ENCODE measurements at places on chromosomes 11 and 22.
A peak's percentile ranks its signal among the peaks of the same experiment; 100 is the strongest.

DNA sequence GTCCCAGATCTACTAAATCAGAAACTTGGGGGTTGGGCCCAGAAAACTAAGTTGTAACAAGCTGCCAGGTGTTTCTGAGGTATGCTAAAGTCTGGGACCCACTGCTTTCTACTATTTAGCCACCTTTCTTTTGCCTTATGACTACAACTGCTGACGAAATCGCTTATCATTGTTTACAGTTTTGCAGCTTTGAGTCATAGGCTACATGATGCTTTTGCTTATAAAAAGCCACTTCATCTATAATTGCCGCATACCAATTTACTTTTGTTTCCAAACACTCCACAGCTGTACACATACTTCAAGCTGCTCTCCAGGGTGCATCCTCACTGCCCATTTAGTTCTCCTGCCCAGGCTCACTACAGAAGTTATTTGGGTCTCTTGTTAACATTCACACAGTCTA, 144.7 kb downstream of the ENTHD1 start:
- no peaks in the 10 kb centered on the region for H3K36me3 ChIP-seq
- H3K4me1 ChIP-seq: peaks cover 23% of the 10 kb centered on the region
- DNase-seq: no peak
- H3K27ac ChIP-seq: no peak overlapping the region
- H3K4me3 ChIP-seq: peak overlapping the region; percentile 40

DNA sequence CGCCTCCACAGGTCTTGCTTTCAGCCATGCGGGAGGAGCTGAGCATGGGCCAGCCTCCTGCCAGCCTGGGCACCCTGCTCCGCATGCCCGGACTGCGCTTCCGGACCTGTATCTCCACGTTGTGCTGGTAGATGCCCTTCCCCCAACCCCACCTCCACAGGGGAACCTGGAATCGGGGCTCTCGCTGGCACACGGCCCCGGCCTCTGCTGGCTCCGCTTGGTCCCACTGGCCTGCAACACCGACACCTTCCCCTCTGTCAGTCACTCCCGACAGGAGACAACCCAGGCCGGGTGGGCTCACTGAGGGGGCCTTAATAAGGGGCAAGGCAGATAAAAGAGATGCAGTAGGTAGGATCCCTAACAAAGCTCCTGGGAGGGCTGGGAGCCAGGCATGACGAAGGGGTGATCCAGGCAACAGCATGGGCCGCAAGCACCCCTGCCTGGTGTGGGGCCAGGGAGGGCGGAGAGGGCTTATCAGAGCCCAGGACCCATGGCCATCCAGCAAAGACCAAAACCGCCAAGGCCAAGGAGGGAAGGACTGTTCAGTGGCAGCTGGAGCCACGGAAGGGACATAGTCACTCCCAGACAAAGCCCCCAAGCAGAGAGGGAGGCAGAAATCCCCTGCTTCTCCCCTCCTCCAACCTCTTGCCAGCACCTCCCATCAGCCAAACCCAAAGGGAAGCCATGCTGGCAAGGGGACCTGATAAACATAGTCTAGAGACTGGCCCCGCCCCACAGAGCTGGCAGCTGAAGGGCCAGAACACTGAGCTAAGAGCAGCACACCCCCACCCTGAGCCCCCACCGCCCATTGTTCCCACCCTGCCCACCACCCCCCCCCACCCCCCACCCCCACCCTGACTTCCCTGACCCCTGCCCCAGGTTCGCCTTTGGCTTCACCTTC, 8.0 kb downstream of the SLC22A12 start:
- no peak overlapping the region for H3K4me3 ChIP-seq
- no peaks in the 10 kb centered on the region for H3K27me3 ChIP-seq
- H3K27ac ChIP-seq: no peak overlapping the region
- no peaks in the 10 kb centered on the region for H3K36me3 ChIP-seq
- no peak for DNase-seq

DNA sequence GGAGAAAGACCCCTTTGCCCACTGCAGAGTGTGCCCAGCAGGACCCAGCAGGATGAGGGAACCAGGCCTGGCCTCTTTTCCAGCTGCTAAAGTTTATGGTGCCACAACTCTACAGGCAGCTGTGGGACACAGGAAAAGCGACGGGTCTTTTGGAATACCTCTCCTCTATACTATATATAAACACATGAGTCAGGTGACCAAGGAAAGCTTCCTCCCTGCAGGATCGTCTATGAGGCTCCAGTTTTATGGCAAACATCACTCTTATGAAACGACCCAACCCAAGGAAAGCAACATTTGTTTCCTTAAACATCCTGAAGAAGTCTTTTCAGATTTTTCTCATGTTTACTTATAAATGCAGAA, 102.8 kb upstream of the AKIP1 start:
- no peaks in the 10 kb centered on the region for H3K36me3 ChIP-seq
- DNase-seq: no peak
- H3K27ac ChIP-seq: no peak overlapping the region
- peaks cover 12% of the 10 kb centered on the region for H3K27me3 ChIP-seq

DNA sequence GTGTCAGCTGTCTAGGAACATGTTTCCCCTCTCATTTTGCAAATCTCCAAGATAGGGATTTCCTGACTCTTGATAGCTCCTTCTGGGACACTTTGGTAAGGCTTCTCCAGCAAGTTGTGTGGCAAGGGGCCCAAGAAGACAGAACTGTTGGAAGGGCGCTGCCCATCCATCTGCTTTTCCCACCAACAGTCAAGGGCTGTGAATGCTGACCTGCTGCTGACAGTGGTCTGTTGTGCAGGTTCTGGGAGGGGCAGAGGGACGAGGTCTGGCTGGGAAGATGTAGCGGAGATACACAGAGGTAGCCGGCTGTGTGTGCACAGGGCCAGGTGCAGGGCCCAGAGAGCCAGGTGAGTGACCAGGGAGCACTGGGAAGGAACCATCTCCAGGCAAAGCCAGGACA, 12.2 kb downstream of the BCR start:
- H3K4me3 ChIP-seq: peak overlapping the region; percentile 26
- peaks cover 27% of the 10 kb centered on the region for H3K4me1 ChIP-seq
- no peak overlapping the region for H3K27ac ChIP-seq
- no peaks in the 10 kb centered on the region for H3K27me3 ChIP-seq
